NCI-H526 (cell line): ENCODE measurements at places on chromosomes 4 and X.

DNA sequence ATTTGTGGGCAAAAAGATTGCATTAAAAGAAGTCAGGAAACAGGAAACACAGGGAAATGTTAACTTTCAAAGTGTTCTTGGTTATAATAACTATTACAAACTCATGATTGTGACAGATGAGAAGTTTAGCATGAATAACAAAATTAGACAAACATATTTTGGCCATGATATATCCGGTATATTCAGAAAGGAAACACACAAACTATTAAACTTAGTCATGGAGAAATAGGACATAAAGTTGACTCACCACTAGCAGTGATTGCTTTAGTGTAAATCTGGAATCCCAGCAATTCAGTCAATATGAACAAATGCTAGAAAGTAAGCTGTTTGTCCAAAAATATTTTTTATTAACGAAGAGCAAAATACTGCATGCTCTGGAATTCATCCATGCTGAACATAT, 1299.9 kb downstream of the C4orf33 start:
- DNase-seq, result no peak

DNA sequence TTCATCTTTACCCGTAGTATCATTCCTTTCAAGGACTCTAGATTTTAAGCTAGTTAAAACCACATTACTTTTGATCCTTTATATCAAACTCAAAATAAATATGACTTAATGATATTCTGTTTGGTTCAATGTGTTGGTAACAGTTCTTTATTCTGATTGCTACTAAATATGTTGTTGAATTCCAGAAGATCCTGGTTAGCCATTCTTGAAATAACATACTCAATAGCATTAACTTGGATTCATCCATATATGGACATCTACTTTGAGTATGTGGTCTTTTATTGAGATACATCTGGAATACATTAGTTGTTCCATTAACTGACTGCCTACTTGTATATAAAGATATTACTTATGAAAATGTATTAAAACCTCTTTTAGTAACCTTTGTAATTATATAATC, 27.5 kb upstream of the PCDH18 start:
- DNase-seq, result no peak

DNA sequence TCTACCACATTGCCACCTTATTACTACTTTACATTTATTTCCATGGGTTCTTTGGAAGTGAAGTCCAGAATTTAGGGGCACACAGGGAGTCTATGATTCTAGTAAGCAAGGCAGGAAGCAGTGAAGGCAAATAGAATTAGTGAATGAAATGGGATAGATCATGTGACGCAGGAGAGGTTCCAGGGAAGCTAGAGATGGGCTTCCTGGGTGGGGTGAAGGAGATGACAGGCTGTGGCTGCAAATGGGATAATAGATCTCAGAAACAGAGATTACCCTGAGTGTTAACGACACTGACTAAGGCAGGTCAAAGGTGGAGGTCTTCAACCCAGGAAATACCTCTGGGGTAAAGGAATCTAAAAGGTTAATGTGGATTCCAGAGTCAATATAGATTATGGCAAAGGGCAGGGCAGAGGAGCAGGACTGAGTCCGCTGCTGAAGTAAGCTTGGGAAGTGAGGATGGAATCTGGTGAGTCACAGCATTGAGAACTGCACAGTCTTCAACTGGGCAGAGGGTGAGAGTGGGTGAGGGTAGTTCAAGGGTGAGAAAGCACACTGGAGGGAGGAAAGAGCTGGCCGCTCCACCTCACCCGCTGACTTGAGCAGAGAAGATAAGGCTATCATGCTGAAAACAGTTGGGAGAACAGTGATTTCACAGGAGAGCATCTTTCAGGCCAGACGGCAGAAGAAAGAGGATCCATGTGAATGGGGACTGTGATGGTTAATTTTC, 70.8 kb downstream of the ANXA3 start:
- DNase-seq, result no peak

- no peak for DNase-seq
These were observed 512 bp upstream of the ANTXR2 start for GRCh38 chr4:80073473-80074008.

DNA sequence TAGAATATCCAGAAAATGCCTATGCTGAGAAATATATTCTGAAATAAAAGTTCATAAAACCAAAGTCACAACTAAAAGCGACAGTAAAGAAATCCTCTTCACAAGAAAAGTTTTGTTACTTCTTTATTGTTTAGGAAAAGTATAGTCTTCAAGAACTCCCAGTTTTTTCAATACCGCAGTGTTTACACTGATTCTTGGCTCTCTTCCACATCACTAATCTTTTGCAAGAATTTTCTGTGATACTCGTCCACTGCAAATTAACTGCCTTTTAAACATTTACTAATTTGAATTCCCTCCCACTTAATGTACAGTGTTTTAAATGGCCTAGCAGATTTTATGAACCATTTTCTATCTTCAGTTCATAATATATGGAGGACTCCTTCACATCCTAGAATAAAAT, 65.1 kb downstream of the HPGDS start:
- no peak for DNase-seq

DNA sequence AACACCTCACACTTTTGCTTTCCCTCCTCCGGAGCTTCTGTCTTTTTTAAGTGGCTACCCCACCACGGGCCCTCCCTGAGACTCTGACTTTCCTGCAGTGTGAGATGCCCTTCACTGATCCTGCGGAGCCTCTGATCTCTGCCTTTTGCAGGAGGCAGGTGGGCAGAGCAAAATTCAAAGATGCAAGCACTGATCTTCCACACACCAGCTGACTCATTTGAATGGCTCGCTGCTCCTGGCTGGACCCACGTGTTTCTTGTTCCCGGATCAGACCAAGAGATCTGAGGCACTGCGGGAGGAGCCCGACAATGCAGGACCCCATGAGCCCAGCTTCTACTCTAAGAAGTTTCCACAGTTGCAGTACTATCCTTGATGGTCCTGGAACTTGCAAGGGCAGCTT, 1607.9 kb upstream of the TENM3 start:
- DNase-seq, result peak; percentile 11

- DNase-seq, result no peak
These were observed 74.4 kb downstream of the SOWAHB start for GRCh38 chr4:76823495-76823894.

DNA sequence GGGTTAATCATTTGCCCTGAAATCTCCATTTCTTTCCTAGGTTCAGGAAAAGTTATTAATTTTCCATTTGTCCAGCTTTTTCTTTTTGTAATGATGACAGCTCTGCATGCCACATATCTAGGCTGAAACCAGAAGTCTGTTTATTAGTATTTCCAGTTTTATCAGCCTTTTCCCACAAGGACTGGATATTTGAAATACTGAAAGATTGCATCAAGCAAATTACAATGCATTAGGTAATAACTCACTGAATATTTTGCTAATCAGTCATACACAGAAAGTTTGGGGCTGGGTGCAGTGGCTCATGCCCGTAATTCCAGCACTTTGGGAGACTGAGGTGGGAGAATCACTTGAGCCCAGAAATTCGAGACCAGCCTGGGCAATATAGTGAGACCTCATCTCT, 21.5 kb downstream of the SLC9A7 start:
- no peak for DNase-seq

DNA sequence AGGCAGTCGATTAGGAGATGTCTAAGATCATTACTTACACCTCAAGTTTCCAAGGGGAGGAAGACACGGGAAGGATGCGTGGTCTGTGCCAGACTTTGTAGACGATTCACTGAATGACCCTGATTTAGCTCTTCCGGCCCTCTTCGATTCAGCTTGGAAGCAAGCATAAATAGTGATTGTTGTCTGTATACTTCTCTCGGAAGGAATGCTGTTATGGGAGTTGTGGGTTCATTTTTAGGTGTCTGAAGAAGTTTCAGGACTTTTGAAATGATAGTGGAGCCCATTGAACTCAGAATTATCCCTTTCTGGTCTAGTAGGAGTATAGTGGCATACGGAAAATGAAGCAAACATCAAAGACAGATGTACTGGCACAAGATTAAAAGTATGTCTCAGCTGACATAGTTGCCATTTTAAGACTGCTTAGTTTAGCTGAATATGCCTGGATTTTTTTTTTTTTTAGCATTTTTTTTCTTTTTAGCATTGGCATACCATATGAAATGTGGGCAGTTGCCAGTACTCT, 1.0 kb upstream of the ANKRD17 start:
- no peak for DNase-seq

DNA sequence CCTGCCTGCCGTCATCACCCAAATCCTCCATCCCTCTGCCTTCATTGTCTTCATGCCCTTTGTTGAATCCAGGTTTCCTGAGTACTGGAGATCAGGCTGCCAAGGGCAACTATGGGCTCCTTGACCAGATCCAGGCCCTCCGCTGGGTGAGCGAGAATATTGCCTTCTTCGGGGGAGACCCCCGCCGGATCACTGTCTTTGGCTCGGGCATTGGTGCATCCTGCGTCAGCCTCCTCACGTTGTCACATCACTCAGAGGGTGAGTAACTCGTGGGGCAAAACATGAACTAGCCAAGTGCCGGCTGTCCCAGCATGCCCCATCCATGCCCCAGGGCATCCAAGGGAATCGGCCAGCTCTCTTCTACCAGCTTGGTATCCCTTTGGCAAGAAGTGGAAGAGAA, 19.4 kb downstream of the NLGN3 start:
- no peak for DNase-seq

DNA sequence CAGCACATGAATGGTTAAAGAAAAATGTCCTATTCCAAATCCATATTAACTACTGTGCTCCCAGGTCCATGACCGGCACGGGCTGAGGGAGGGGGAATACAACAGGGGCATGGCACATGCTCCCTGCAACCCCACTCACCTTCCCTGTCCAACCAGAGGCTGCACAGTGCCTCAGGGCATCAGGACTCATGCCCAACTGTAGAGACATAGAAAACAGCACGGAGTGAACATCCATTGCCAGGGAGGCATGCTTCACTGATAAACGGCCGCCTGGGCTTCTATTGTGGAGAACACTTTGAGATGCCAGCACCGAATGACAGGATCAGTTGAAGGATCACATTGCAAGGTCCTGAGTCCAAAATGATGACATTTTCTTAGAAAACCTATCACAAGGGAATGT, 140.6 kb downstream of the STK32B start:
- DNase-seq, result no peak

DNA sequence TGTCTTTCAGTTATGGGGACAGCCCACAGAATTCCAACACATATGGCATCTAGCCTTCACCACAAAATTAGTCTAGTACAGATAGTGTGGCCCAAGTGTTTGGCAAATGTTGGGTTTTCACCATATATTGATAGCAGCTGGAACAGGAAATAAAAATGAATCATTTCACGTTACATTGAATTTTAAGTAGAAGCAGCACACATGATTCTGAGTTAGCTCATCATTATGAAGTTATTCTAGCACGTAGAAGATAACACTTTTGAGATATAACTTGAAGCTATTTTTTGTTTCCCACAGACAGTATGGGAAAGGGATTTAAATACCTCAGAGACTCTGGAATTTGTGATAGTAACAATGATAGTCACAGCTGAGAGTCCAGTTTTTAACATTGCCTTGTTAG, 118.7 kb downstream of the FAT4 start:
- DNase-seq, result no peak

DNA sequence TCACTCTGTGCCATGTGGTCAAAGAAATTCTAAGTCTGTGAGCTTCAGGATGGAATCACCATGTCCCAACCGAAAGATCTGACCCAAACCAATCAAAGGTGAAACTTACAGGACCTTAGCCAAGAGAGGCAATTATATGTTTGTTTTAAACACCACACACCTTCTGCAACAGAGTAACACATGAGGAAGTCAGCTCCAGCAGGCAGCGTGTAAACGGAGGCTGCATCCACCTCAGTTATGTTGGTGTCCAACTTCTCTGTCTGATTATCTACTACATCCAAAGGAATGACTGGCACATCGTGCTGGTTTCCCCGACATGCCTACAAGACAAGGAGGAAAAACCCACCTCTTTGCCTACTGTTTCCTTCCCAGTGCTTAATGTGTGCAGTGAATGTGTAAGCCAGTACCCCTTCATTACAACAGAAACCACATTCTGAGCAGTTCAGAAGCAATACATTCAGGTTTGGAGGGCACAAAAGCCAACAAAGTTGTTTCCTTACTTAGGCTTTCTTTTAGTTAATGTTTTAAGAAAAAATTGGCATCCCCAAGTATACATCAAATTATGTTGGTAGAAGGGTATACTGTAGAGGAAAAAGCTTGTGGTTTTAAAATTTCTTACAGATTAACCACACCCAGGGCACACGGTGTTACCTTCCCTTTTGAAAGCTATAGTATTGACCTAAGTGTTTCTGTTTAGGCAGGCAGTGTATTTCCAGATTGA, 12.4 kb downstream of the CASP6 start:
- DNase-seq, result no peak

GRCh38 chr4:82436780-82437179, 6.4 kb downstream of the ENOPH1 start:
- no peak for DNase-seq

GRCh38 chr4:128346054-128346716, 58.6 kb upstream of the PGRMC2 start:
- no peak for DNase-seq

- no peak for DNase-seq
These were observed 11.7 kb downstream of the TLR7 start for GRCh38 chrX:12878536-12878935.

DNA sequence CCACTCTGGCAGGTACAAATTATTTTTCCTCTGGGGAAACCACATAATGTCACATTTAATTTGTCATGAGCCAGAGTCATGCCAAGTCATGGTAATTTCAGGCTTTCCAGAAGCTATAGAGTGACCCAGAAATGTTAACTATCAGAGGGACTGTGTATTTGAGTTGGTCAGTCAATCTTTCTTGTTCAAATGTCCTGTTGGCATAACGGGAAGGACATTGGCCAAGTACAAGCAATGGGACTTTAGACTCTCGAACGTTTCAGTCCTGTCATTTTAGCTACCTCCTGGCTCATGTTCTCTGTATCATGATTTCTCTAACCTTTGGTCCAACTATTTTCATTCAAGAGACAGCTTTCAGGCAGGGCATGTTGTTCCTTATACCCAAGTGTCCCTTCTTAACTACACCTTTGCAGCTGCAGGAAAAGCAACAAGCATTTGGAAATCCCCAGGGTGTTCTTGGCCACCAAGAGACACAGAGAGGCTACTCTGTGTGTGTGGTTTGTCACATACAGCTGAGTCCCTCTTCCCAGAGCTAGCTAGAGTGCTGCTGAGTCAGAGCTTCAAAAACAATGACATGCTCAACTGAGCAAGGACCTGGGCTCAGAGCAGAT, 142.6 kb downstream of the EGF start:
- no peak for DNase-seq

DNA sequence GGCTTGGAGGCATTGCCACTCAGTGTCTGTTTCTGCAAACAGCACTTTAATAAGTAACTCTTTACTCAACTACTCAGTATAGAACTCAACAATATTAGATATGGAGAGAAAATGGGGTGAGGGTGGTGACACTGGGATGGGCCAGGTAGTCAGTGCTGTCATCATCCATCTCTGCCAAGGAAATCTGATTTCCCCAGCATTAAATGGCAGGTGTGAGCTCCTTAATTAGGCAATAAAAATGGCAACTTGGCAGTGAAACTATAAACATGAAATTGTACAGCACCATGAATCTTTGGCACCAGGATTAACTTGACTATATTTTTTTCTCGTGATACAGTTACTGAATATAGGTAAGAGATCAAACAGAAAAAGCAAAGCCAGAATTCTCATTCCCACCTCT, 146.2 kb downstream of the GLRA2 start:
- DNase-seq, result no peak

- no peak for DNase-seq
These were observed 85.1 kb downstream of the AFF1 start for GRCh38 chr4:87019898-87020297.

GRCh38 chr4:187393531-187394344, 601.8 kb upstream of the ZFP42 start:
- DNase-seq, result no peak

GRCh38 chrX:70476166-70476933, 31.7 kb downstream of the DLG3 start:
- DNase-seq, result no peak

GRCh38 chr4:47972181-47972580, 44.3 kb downstream of the CNGA1 start:
- no peak for DNase-seq
